ENCODE measurements at places on chromosomes 2 and 18.

DNA sequence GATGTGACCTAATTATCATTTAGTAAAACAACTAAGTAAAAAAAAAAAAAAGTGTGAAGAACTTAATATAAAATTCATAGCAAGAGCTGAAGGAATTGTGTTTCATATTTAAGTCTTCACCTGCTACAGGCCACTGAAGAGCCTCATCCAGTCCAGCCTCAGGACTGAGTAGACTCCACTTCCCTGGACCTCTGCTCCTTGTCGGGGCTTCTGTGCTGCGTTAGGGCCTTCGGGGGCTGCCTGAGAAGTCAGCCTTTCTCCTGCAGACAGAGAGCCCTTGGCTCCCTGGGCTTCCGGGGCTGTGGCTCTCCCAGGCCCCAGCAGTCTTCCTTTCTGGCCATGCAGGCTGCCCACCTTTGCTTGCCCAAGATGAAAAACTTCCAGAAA lies 95.5 kb downstream of the MTCL1 start:
- DNase-seq = no peak

DNA sequence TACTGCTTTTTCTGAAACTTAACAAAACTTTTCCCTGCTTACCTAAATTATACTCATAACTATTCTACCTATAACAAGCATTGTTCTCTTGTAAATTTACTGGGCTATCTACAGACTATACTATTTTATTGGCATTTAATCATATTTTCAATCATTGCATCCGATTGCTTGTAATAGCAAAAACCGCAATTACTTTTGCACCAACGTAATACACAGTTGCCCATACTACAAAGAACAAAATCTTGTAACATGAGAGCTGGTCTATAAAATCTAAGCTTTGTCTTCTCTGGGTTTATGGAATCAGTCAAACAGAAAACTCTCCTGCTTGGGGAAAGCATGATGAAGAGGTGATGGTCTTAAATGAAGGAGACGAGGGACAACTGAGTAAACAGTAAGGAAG lies 463.4 kb upstream of the ST6GAL2 start:
- no peak for DNase-seq

- DNase-seq = no peak
Observed at GRCh38 chr2:58063641-58064040, 17.0 kb downstream of the VRK2 start.

- DNase-seq = no peak
Observed at GRCh38 chr18:10497206-10497749, 28.5 kb upstream of the NAPG start.

- no peak for DNase-seq
Observed at GRCh38 chr2:207288628-207289027, 122.9 kb upstream of the KLF7 start.

Measured in MV-4-11 (cell line).